ENCODE measurements at places on chromosomes 2 and 18. TPM values are rescaled to one million over a fixed set of nuclear protein-coding genes. Genes with fewer than 3 reads are reported as not detected.
A peak's percentile ranks its signal among the peaks of the same experiment; 100 is the strongest.

The MRO gene
- total RNA-seq = 3.5 TPM

The GYPC gene
- total RNA-seq = 9.2 TPM

The GNLY gene
- total RNA-seq = 1.6 TPM

DNA sequence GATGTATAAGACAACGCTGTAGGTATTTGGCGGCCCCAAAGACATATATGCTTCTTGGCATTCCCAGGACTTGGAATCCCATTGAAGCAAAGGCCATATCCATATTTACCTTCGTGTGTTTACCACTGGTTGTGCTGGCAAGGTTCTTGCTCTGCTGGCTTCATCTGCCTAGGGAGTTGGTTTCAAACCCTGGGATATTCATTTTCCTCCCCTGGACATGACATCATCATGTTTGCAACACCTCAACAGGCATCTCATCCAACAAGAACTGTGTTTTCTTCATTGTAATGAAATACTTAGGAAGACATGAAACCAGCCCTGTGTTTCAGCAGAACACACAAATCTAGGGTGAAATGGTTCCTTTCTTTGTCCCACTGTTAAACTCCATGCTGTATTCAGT is 77.9 kb upstream of the PHLPP1 start:
- no peak for DNase-seq

DNA sequence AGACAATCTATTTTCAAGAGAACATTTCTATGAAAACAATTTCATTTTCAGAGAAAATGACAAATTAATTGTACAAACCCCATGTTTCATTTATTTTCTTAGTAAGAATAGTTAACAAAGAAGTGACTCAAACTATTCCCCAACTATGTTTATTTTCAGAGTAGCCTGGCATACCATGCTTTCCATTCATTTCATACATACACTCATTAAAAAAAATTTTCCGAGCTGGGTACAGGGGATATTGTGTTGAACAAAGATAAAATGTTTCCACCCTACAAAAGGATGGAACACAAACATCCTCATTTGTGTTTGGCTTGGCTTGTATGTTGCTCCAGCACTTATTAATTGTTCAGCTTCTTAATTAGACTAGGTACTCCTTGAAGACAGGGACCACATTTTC is 331.4 kb downstream of the EXOC6B start:
- no peak for DNase-seq

- no peak for DNase-seq
Observed at GRCh38 chr2:159736048-159736447, 23.7 kb downstream of the MARCHF7 start.

GRCh38 chr2:166167449-166167848 is 39.6 kb upstream of the SCN1A start:
- no peak for DNase-seq

DNA sequence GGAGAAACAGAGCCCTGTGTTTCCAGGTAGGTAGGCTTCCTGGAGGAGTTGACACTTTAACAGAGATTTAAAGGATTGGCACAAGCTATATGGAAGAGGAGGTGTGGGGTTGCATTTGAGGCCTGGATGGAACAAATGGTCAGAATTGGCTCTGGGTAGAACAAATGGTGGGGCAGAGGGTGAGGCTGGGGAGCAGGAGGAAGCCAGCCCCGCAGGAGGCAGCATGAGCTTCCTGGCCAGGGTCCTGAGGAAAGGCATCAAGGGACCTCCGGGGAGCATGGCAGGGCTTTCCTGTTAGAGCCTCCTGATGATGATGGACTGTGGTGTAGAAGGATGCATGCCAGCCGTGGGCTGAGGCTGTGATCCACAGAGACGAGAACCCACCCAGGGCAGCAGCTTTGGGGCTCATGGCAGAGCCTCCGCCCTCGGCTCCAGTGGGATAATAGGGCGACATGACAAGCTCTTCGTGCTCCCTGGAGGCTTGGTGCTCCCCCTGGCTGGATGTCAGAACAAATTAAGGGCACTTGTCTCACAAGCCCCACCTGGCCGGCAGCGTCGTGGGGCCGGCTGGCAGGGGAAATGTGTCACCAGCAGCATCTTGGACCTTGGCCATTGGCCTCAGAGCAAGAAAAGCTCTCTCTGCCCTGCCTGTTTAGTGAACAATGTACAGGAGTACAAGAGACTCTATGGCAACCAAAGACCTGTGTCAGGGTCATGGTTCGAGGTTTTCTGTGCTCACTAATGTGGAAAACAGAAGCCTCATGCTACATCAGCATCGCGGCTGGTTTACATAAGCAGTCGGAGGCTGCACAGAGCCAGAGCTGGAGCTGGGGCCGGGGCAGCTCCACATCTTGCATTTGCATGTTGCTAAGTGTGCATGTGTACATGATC is 153.5 kb downstream of the MYCN start:
- peak; percentile 70 for DNase-seq

Data from right lobe of liver (tissue), 6 donors.